GM19239 (cell line): ENCODE measurements at places on chromosomes 5 and 9.

- no peak for DNase-seq
Measured at GRCh38 chr9:134545543-134546245, 95.9 kb upstream of the COL5A1 start.

DNA sequence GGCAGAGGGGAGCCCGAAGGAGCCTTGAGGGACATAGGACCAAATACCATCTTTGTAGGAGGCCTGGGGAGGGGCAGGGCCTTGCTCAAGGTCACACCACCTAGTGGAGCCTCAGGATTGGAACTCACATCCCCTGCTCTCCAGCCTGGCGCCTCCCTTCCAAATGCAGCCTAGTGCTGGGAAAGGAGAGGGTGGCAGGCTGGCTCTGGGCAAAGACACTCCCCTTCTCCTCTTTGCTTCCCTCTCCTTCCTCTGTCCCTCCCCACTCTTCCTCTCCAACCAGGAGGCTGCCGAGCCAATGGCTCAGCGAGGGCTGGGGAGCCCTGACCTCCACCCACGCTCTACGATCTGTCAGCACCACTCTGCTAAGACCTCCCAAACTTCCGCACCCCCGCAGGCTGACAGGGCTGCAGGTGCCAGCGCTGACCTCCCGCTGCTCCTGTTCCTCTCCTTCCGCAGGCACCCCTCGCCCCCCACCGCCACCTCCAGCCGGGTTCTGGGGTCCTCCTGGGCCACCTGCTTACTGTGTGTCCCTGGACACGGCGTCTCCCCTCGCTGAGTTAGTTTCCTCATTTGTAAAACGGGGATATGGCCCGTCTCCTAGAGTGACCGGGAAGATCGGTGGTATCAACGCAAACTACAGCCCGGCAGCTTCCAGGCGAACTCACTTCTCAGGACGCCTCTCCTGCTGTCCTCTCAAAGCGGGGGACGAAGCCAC lies 52.9 kb downstream of the C9orf50 start:
- no peak for DNase-seq

DNA sequence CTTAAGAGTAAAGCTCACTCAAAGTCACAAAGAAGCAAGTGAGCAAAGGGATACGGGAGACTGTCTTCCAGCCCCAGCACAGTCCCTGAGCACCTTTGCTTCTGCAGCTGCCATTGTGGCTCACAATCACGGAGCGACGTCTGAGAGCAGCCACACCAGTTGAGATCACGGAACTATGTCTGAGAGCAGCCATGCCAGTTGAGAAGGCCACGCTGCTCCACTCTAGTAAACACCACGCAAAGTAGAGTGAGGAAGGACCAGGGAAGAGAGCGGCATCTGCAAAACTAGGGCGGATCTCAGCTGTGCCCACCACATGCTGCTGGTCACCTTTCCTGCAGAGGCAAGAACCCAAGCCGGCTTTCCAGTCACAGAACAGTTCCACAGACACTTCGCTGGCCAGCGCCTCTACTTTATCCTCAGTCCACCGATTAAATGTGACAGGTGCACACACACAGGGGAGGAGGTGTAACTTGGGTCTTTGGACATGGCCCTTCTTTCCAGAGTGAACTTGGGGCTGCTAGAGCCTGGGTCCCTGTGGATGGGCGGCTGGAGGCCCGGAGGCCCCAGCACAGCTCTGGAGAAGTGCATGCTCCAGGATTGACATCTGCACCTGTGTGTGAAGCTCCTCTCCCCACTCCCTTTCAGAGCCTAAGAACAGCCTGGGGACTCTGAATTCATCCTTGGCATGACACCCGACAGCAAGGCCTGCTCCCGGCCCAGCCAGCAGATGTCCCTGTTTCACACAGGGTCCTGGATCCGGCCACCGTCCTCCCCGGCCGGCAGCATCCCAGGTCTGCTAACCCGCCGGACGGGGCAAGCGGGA lies 324.9 kb upstream of the IRX4 start:
- no peak for DNase-seq

GRCh38 chr5:63686938-63687337 lies 275.3 kb downstream of the HTR1A start:
- no peak for DNase-seq

DNA sequence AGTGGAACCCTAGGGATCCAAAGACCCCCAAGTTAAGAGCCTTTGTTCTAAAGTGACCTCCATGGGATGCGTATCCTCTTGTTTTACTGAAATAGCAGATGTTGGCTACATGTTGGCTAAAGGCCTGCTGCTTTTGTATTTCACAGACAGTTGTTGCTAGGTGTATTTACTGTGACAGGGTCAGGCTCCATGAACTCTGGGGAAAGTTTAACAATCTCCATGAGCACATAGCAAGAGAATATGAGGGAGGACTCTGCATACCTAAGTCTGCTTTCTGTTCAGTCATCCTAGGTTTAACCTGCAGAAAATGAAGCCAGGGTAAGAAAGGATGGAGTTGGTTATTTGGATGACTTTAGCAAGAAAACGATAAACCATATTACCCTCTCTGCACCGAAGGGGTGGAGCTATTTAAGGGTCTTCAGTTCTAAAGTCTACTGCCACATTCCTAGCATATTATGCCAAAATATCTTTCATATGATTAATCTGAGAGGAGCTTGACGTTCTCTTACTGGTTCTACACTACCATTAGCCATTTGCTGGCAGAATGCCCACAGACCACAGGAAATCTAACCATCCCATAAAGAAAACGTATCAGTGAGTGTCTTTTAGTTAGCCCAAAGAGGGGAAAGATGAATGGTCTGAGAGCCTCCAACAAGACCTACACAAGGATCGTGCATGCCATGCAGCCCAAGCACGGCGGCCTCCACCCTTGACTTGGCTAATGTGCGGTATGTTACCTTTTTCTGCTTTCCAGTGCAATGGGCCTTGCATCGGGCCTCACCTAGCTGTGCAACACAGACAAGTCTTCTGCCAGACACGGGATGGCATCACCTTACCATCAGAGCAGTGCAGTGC lies 127.8 kb downstream of the SAXO1 start:
- DNase-seq, result no peak

GRCh38 chr5:176189857-176190256 lies 48.4 kb upstream of the SIMC1 start:
- no peak for DNase-seq

DNA sequence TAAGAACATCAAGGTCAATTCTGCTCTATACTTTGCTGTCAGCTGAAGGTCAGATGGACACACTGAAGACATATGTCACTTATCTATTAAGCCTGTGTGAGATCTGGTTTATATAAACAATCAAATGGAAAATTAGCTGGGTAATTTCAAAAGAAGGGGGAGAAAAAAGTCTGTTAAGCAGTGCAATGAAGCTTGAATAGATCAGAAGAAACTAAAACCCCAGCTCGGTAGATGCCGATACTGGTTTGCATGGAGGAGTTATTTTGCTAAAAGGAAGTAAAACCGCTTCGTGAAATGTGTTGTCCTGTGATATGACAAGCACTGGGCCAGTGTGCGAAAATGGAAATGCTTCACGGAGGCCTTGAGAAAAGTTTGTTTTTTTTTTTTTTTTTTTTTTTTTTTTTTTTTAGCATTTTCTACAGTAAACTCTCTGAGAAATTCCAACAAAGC lies 148.8 kb downstream of the MEF2C start:
- peak; percentile 20 for DNase-seq

DNA sequence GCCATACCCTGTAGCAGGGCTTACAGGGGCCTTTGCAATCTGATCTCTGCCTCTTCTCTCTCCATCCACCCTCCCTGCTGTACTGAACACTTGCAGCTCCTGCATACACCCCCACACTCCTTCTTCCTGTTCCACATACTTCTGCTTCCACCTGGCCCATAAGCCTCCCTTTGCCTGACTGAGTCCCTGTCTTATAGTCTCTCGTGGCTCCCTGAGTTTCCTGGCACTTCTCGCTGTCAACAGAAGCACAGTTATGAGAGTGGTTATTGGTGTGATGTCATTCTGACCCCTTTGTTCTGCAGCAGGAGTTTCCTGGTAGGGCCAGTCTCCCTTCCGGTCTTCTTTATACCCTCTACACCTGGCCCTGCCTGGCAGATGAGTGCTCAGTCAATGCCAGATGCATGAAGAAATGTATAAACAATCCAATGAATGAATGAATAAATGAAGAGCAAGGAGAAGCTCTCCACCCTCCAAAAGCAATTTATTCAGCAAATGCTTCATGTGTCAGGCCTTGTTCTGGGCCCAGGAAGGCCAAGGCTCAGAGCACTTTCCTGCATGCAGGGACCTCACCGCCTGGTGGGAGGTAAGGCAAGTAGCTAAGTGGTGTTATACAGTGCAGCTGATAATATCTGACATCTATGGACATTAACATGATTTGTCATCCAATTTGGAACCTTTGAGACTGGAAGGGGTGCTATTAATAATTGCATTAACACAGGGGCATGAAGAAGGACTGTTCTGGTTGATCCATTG lies 20.5 kb upstream of the CSF1R start:
- no peak for DNase-seq

- no peak for DNase-seq
Measured at GRCh38 chr5:150293091-150293941, 3.7 kb upstream of the CAMK2A start.

GRCh38 chr5:17364987-17365810 lies 132.8 kb upstream of the TAF11L2 start:
- no peak for DNase-seq

- no peak for DNase-seq
Measured at GRCh38 chr5:111932628-111933027, 175.6 kb upstream of the NREP start.

DNA sequence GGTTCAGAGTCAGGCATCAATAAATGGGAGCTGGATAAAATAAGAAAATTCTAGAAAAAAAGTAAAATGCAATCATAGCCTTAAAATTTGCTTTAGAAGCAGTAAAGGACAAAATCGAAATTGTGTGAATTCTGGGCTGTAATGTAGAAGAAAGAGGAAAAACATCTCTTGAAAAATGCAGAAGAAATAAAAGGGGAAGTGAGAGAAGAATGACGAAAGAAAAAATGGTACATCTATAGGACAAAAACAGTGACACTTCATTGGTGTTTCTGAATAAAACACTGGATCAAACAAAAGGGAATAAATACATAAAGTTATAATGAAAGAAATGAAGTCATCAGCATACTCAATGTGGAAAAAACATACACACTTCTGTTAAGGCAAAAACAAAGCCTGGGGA lies 642.3 kb downstream of the ACTL7B start:
- DNase-seq, result no peak

GRCh38 chr9:106451223-106451622 lies 411.7 kb upstream of the ZNF462 start:
- DNase-seq, result no peak

- DNase-seq, result no peak
Measured at GRCh38 chr5:5291357-5291756, 131.1 kb upstream of the ICE1 start.
